ENCODE measurements at places on chromosomes 3 and 15.
A peak's percentile ranks its signal among the peaks of the same experiment; 100 is the strongest.

GRCh38 chr3:123157209-123157597, 44.5 kb upstream of the SEC22A start:
- DNase-seq: no peak

DNA sequence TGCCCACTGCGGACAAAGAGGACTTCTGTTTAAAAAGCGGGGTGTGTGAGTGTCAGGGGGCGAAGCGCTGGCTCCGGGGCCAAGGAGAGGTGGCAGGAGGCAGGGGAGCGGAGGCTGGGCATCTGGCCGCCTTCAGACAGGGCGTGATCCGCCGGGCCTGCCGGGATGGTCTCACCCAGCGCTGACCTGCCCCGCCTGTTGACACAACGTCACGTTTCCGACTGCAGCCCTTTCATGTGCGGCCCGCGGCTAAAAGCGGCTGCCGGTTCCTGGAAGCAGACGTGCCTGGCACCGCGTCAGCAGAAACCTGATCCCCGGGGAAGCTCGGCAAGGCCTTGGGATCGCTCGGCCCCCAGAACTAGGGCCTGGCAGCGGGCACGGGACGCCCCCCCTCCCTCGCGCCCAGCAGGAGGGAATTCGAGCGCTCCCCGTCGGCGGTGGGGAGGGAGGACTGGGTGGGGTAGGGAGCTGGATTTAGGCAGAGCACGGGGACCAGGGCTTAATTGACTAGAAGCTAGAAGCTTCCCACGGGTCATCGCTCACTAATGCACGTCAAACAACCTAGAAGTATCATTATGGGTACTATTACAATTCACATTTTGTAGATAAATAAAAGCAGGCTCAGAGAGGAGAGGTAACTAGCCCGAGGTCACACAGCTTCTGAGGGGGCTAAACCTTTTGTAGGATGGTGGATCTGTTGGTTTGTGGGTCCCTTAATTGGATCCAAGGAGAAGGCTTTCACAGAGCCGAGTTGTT, 7.7 kb downstream of the BHLHE40 start:
- peak; percentile 29 for DNase-seq

DNA sequence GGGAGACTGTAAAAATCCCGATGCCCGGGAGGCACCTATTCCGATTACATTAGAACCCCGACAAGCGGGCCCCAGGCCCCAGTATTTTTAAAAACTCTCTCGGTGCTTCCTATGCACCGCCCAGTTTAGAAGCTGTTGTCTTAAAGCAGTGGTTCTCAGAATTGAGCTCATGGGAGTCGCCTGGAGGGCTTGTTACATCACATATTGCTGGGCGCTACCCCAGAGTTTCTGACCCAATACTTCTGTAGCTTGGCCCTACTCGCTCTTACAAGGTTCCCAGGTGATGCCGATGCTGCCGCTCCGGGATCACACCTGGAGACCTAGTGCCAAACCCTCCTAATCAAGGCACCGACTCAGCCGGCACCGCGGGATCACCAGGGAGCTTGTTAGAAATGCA, 35.2 kb downstream of the CPN2 start:
- DNase-seq: no peak

GRCh38 chr3:43163895-43164493, 58.1 kb upstream of the POMGNT2 start:
- DNase-seq: no peak

GRCh38 chr3:148330542-148330941, 367.2 kb upstream of the AGTR1 start:
- no peak for DNase-seq

- no peak for DNase-seq
These were observed 338.6 kb downstream of the NSUN3 start for GRCh38 chr3:94401466-94401865.

DNA sequence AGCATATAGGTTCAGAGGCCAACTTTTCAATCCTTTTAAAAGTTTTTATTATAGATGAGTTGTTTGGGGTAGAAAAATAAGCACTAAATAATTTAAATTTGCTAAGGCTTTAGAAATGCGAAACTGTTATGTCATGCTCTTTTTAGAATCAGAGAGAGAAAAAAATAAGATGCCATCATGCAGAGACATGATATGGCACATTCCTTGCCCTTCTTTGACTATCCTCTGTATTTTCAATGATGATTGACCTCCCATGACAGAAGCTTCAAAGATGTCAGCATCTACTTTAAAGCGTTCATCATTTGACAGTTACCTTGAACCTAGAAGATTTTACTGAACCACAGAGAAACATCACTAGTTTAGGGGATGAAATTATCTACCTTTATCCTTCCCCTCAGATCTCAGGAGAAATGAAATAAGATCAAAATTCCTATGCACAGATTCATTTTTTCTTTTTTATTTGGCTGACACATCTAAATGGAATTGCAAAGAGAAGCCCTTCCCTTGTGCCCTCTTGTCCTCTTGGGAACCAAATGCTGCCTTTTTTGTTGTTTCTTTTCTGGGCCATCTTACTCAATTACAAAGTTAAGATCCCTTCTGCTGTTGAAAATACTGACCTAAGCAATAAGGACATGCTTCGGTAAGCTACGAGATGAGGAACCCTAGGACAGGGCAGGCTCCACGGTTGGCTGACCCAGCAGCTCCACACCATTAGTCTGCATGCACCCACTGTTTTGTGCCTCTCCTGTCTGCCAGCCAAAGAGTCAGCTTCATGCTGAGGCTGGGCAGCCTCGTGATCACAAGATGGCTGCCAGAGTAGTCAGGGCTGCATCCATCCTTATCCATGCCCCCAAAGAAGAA, 289.7 kb upstream of the TPM1 start:
- no peak for DNase-seq

GRCh38 chr15:91947293-91947679, 93.8 kb downstream of the SLCO3A1 start:
- DNase-seq: no peak

All from stimulated activated CD4-positive, alpha-beta T cell treated with anti-CD3 and anti-CD28 coated beads, Interleukin-12 subunit alpha, Interleukin-12 subunit beta, amount 100 ng/mL, for 24 hours (primary cell).